Posterior cingulate gyrus (tissue), 11 donors: ENCODE measurements at places on chromosomes 16 and 17.

- DNase-seq, result peak; percentile 42
These were observed 36.7 kb downstream of the CMIP start for GRCh38 chr16:81481207-81481821.

DNA sequence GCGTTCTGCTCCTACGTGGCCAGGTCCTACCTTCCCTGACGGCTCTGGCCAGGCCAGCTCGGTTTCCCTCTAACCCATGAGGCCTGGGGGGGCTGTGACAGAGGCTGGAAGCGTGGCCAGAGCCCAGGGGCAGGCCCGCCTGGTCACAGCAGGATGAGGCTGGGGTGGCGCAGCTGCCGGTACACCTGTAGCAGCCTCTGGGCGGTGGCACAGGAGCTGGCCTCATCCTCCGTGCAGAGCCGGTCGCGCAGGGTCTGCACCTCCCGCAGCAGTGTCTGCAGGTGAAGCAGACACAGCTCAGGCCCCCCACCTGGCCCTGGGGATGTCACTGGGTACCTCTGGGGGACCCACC lies 11.5 kb downstream of the FAAP100 start:
- no peak for DNase-seq

DNA sequence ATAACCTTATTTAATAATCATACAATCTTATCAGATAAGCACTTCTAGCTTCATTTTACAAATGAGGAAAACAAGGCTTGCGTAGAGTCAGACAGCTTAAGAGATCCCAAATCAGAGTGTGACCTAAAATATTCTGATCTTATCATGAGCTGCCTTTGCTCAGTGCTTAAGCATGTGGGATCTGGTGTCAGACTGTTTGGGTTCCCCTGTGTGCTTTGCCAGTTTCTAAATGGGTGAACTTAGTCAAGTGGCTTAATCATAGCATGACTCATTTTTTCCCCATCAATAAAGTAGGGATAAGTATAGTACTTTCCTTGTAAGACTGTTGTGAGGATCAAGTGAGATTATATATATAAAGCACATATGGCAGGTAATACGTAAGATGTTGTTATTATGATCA lies 612.6 kb upstream of the C16orf82 start:
- no peak for DNase-seq

DNA sequence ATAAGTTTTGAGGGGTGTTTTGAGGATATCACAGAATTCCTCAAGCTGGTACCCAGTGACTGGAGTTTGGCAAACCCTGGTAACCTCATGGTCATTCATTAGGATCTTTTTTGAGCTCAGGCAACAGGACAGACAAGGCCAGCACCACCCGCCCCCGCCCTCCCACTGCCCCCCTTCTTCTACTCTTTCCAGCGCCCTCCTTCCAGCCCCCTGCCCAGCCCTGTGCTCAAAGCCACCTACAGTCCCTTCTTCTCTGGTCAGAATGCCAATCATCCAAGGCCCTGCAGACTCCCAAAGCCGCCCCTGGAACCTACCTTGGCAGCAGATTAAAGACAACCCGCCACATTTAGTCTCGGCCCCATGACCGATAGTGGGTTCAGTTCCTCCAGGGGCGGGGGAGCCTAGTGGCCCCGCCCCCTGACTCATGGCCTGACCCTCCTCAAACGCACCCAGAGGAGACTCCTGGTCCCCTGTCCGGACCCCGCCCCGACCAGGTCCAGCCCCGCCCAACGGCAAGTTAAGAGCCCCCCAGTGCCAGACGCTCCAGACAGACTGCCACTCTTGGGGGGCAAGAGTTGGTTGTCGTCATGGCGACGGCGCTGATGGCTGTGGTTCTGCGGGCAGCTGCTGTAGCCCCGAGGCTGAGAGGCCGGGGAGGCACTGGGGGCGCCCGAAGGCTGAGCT lies at the start of gene NAGS:
TSS of gene NAGS (plus strand) at position 546 of the 684 bp plus-strand sequence. CDS start at position 588, 42 bp downstream.
- no peak for DNase-seq

DNA sequence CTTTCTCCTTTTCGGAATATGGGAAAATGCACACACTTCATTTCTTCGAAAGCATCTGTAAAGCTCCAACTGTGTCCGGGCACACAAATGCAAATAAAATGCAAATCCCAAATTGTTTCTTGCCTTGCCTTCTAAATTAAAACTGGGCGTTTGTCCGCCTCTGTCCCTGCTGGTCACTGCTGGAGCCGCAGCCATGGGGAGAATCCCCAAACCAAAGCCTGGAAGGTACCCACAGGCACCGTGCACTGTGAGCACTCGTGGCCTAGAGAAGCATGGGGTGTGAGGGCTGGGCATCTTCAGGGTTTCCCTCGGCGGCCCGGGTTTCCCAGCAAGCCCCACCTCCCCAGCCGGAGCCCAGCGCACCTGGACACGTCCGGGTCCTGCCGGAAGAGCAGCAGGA lies 2.9 kb downstream of the SLC47A2 start:
- DNase-seq, result no peak

- peak; percentile 66 for DNase-seq
These were observed 29.7 kb downstream of the RAI1 start for GRCh38 chr17:17710728-17711541.

DNA sequence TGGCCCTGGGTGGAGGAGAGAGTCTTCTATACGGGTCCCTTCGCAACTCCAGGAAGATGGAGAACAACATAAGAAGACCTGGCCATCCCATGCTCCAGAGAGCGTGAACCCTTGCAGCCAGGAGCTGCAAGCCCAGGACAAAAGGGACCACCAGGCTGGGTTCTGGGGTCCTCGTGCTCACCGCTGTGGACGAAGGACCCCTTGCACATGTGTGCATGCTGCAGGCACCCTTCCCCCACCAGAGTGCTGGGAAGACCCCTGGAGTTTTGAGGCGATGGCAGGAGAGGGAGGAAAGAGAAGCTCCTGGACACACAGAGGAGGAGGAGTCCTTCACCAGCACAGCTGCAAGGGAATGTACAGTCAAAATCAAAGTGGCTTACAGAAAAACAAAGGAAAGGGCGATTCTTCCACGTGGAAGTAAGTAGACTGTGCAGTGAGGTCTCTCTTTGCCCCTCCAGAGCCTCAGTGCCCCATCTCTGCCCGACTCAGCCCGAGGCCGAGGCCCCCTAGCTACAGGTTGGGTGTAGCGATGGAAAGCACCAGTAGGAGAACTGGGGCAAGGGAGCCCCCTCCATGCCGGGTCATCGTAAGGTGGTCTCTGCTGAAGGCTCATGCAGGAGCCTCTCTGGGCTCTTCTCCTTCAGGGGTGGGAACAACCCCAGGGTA lies 51.3 kb downstream of the PIMREG start:
- no peak for DNase-seq

- no peak for DNase-seq
These were observed 31.2 kb downstream of the TMEM238L start for GRCh38 chr17:10772425-10773380.

GRCh38 chr17:79914813-79915740 lies 75.8 kb upstream of the CBX4 start:
- no peak for DNase-seq

- DNase-seq, result no peak
These were observed 171.0 kb downstream of the ZFHX3 start for GRCh38 chr16:72876981-72877373.

- DNase-seq, result no peak
These were observed 99.1 kb downstream of the SOX9 start for GRCh38 chr17:72219824-72220493.

- DNase-seq, result peak; percentile 70
These were observed 18.0 kb downstream of the C17orf75 start for GRCh38 chr17:32323811-32324491.

GRCh38 chr17:64150237-64151015 lies 20.5 kb upstream of the ERN1 start:
- no peak for DNase-seq

DNA sequence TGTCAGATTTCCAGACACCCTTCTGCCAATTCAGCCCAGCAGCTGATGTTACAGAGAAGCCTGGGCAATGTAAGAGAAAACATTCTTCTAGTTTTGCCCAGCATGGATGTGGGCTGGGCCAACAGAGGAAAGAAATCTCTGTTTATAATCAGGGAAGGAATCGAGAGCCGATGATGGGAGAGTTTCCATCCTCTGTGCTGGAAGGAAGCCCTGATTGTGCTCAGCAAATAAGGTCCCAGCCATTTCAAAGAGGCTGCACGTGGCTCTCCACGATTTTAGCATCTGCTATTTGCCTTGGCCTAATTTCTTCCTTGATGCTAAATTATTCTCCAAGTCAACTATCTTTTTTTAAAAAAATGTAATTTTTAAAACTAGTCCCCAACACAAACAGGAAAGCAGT lies 70.0 kb downstream of the IRX6 start:
- DNase-seq, result peak; percentile 16

DNA sequence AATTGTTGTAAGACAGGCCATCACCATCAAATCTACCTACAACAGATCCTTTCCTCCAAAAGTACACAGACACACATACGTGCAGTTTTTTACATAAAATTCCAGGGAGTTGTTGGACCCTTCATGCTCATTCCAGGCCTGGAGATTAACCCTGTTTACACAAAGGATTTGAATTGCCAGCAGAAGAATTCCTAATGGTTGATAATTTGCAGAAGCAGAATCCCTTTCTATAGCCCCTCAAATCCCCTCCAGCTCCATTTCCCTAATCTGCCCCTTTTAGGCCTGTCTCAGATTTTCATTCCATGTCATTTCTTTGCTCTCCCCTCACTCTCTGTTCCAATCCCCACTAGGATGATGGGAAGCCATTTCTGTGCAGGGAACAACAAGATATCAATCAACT lies 102.9 kb upstream of the TOX3 start:
- no peak for DNase-seq

- DNase-seq, result no peak
These were observed 56.1 kb upstream of the TOX3 start for GRCh38 chr16:52603015-52603414.

GRCh38 chr17:31512104-31512740 lies 120.7 kb downstream of the RAB11FIP4 start:
- no peak for DNase-seq

DNA sequence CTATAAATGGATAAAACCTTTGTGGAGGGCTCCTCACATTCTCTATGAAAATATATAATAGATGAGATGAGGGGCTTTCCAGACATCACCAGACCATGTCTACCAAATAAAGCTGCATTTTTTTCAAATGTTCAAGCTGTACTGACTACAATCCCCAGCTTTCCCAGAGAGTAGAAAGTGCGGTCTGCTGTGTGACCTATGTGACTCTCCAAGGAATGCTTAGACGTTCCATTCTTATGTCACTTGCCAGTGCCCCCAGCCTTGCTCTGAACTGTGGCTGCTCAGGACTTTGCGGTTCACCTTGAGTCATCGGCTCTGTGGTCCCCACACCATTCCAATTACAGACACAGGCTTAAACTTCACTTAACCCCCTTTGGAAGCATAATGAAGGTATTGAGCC lies 47.8 kb upstream of the SCNN1B start:
- DNase-seq, result no peak

DNA sequence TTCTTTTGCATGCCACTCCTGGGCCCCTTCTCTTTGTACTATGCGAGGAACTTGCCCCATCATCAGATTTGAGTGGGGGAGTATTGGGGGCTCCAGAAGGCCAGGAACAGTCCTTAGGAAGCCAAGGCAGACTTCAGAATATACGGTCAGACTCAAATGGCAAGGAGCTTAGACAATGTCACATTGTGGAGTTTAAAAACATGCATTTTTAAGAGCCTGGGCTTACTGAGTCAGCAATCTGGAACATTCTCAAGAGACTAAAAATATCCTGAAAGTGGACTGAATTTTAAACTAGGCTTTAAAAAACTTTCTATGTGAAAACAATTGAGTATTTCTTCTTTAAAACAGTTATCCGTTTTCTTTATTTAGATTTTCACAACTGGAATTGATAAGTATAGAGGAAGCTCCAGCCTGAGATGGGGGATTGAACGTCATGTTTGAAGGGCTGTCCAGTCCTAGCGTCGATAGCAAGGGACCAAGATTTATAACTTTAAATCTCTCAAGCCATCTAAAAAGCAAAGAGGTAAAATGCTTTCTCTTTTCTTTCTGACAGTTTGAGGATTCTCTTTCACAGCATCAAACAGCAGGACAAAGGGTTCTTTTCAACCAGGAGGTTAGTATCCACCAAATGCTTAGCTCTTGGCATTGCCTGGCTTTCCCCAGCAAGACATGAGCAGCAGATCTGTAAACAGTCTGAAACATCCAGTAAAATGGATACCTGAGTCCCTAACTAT lies 45.8 kb upstream of the CDRT4 start:
- no peak for DNase-seq

DNA sequence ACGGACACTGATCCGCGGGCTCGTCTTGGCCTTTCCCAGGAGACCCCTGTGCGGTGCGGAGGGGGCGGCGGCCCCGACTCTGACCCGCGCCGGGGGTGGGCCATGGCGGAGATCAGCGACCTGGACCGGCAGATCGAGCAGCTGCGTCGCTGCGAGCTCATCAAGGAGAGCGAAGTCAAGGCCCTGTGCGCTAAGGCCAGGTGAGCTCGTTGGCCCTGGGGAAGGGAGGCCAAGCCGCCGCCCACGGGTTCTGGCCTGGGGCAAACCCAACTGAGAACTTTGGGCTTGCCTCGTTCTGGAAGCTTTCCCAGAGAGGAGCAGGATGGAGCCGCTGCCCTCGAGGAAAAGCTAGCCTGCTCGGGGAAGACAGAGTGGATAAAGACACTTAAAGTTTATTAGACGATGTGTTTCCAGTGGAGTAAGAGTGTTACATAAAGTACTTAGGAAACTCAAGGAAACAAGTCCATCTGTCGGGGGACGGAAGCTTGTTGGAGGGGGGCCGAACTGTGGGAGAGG lies 540 bp downstream of the PPP4C start:
- DNase-seq, result peak; percentile 9

DNA sequence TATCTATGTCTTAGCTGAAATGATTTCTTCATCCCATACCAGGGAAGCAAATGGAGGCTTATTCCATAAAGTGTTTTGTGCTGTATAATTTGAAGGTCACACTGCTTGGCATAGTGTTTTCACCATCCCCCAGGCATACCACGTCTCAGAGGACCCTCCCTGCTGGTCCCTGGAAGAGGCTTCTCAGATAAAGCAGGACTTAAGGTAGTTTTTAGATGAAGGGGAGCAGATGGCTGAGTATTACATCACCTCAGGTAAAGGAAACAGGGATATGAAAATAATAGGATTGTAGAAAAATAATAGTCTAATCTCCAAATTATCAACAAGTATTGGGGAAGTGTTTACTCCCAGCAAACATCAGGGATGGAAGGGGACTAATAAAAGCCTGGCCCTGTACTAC lies 7.3 kb upstream of the SMG1 start:
- DNase-seq, result no peak

GRCh38 chr16:70778901-70779309 lies 22.1 kb downstream of the VAC14 start:
- no peak for DNase-seq
